Sigmoid colon (tissue), 7 donors: ENCODE measurements at places on chromosomes 2 and 18.

DNA sequence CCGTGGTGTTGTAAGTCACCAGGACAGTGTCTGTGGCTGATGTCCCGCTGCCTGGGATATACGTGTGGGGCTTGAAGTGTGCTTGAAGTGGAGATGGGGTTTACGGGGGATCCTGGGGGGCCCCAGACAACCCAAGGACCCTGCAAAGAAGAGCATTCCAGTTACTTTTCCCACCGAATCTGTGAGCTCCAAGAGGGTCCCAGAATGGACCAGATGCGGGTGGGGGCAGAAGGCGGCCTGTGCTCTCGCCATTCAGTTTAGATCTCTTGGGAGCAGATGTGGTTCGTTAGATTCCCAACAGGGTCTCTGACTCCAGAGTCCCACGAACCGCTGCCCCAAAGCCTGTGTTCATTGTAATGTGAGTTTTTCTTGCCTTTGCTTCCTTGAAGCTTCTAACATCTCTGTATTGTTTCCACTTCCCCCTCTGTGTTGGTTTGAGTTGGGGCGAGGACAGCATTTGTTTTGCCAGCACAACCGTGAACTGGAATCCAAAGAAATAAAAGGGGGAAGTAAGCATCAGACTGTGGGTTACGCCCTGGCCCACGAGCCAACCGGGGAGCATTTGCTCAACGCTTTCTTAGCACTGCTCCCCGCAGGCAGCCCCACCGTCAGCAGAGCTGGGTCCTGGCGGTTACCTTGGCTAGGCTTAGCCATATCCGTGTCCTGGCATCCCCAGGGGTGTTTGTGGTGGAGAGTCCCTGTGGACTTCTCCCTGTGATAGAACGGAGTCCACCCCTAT is 92.1 kb downstream of the SH3BP4 start:
- DNase-seq: no peak

GRCh38 chr2:58449286-58450010 is 208.3 kb upstream of the FANCL start:
- DNase-seq: no peak

GRCh38 chr2:10332402-10333246 is 29.9 kb downstream of the HPCAL1 start:
- no peak for DNase-seq

GRCh38 chr2:180077295-180077906 is 70.3 kb upstream of the CWC22 start:
- DNase-seq: no peak

GRCh38 chr2:218834685-218835084 is 3.1 kb upstream of the PRKAG3 start:
- DNase-seq: peak; percentile 18

- DNase-seq: no peak
Observed at GRCh38 chr18:67496469-67496868, 20.1 kb downstream of the DSEL start.

- DNase-seq: peak; percentile 29
Observed at GRCh38 chr2:120430957-120431356, 85.0 kb downstream of the INHBB start.

DNA sequence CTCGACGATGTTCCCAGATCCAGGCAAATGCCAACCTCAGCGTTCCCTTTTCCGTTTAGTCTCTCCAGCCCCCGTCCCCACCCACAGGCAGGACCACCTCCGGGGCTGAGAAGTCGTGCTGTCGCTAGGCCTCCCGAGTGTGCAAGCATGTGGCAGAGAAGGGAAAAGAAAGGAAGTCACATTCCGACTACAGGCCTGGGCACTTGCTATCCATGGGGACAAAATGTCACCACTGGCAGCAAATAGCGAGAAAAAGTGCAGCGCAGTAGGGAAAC is 420 bp downstream of the PIGN start:
- DNase-seq: peak; percentile 62

DNA sequence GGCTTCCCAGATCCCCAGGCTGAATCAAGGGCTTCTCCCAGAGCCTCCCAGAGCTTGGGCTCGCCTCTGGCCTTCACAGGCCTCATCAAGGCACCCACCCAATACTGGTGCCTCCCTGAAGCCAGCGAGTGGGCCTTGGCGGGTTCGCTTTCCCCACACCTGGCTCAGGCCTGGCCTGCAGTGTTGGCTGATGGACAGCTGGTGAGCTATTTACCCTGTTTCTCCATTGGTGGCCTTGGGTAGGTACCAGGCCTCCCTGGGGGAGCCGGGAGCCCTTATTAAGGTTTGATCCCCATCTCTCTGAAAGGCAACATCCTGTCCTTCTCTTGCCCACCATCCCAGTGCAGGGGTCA is 18.2 kb upstream of the DUSP2 start:
- no peak for DNase-seq

- DNase-seq: peak; percentile 91
Observed at GRCh38 chr2:96554293-96555145, 18.0 kb downstream of the ARID5A start.

GRCh38 chr2:242058116-242058680 is 188.7 kb downstream of the RTP5 start:
- peak; percentile 47 for DNase-seq

GRCh38 chr18:80191264-80191663 is 56.0 kb downstream of the PARD6G start:
- DNase-seq: no peak

DNA sequence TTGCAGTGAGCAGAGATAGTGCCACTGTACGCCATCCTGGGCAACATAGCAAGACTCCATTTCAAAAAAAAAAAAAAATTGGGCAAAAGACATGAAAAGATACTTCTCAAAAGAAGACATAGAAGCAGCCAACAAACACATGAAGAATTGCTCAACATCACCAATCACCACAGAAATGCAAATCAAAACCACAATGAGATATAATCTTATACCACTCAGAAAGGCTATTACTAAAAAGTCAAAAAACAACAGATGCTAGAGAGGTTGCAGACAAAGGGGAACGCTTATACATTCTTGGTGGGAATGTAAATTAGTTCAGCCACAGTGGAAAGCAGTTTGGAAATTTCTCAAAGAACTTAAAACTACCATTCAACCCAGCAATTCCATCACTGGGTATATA is 43.1 kb upstream of the CHAC2 start:
- no peak for DNase-seq
